Left lung (tissue), 14 donors: ENCODE measurements at places on chromosomes 16 and 17. TPM values are rescaled to one million over a fixed set of nuclear protein-coding genes. Genes with fewer than 3 reads are reported as not detected.

NHLRC4 gene
- total RNA-seq = 0.99 TPM

UNC45B gene
- total RNA-seq = 0.20 TPM

CCL8 gene
- 0.96 TPM for total RNA-seq

DNA sequence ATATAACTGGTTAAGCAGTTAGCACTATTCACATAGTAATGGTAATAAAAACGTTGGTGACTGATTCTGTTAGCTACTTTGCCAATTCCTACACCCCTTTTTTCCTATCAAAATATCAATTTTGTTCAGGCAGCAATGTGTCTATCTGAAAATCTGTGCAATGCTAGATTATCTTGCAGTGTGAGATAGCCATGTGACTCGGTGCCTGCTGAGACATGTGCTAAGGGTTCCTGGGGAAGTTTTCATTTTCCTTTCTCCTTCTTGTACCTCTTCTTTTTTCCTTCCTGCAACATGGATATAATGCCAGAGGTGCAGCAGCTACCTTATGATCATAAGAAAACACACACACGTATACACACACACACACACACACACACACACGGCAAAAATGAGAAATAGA lies 100.5 kb upstream of the SHISA6 start:
- DNase-seq = no peak

DNA sequence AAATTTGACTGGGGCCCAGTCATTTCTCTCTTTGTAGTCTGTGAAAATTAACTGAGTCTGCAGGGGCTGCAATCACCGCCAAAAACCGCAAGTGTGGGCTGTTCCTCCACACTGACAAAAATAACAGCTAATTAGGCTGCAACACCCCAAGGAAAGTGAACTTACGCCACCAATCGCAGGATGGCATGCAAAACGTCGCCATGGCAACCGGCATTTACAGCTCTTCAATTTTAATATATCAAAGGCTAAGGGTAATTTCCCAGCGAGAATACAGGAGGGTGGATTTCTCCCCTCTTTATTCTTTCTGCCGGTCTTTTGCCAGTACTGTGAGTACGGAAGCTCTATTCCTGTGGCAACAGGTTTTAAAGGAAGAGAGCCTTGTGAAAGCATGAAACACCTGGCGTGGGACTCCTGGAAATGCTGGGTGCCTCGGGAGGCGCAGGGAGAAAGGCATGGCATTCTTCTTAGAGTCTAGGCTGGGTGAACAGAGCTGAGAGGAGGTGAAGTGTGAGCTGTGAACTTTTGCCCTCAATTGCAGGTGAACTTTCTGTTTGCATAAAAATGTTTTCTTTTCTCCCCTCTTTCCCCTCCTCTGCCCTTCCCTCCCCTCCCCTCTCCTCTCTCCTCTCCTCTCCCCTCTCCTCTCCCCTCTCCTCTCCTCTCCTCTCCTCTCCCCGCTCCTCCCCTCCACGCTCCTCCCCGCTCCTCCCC lies 399.7 kb downstream of the XYLT1 start:
- DNase-seq = peak; percentile 52

DNA sequence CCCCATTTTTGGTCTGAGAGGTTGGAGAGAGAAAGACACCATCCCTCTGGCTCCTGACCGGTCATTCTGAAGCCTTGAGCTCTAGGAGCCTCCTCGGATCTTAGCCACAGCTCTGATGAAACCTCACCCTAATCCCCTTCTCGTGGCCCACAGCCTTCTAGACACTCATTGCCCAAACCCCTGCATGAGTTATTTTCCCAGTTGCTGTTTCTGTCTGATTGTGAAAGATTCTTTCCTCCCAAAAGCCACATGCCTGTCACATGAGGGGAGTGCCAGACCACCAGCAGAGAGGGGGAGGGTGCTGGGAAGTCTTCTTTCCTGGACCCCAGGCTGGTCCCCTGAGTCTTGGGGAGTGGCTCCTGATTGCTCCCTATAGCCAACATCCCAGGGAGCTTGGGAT lies 17.6 kb upstream of the ABR start:
- DNase-seq = no peak
